ENCODE measurements at places on chromosomes 13 and 19.

- DNase-seq, result no peak
Observed at GRCh38 chr19:49514151-49514550, 1.7 kb downstream of the FCGRT start.

DNA sequence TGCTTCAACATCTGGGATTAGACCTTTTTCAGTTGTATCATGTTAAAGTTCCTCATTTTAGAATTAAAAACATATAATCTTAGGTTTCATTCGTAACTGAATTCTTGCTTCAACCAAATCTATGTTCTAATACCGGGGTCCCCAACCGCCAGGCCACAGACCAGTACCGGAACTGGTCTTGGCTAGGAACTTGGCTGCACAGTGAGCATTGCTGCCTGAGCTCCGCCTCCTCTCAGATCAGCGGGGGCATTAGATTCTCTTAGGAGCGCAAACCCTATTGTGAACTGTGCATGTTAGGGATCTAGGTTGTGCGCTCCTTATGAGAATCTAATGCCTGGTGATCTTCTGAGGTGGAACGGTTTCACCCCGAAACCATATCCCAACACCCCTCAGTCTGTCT lies 19.2 kb downstream of the ITM2B start:
- no peak for DNase-seq

DNA sequence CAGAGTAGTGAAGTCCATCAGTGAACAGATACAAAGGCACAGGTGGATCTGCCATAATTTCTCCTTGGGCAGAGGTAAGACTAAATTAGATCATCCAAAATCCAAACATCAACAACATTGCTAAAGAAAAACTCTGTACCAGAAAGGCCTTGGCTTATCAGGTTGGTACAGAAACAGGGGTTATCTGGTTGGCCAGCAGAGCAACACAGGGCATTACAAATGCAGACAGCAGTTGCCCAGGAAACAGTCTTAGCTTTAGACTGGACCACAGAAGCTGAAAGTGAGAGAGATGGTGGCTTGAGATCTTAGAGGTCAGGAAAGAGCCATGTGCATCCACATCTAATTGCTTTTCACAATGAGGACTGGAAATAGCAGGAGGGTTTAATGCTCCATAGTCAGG lies 26.6 kb upstream of the DGKH start:
- no peak for DNase-seq

- DNase-seq, result no peak
Observed at GRCh38 chr13:48644951-48645350, 8.8 kb upstream of the CYSLTR2 start.

DNA sequence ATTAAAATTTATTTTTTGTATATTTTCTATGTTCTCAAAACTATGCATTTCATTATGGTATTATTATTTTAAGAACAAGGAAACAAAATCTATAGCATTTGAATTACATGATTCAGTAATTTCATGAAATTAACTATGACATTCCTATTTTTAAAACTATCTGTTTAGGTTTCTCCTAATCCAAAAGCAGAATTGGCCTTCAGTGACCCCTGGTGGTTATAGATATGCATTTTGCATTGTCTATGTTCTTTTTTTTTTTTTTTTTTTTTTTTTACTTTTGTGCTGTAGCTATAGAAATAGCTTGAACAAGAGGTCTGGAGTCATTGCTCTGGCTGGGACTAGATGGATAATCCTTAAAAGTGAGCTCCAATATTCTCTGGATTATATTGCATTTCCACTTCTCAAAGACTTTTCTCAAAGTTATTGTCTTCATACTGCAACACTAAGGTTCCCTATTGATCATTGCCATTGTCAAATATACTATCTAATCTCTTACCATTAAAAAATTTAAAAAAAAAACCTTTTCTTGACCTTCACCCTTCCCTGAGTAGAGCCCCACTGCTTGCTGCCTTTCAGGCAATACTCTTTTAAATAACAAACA lies 15.9 kb upstream of the DNAJC3 start:
- DNase-seq, result peak; percentile 78

- no peak for DNase-seq
Observed at GRCh38 chr19:7971553-7972520, 28.4 kb upstream of the TIMM44 start.

DNA sequence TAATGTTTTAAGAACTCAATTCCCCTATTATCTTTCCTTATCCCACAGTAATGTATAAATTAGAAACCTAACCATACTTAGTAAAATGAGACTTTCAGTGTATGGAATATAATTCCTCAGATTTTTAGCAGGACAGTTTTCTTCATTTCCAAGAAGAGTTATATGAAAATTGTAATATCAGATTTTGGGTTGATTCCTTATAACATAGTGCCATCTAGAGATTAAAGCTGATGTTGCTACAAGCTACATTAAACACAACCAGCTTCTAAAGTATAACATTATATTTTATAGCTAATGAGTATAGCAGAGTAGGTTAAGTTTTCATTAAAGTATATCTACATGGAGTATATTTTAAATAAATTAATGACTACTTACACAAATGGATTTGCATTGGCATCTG lies 99.7 kb upstream of the MIR17HG start:
- DNase-seq, result peak; percentile 51

DNA sequence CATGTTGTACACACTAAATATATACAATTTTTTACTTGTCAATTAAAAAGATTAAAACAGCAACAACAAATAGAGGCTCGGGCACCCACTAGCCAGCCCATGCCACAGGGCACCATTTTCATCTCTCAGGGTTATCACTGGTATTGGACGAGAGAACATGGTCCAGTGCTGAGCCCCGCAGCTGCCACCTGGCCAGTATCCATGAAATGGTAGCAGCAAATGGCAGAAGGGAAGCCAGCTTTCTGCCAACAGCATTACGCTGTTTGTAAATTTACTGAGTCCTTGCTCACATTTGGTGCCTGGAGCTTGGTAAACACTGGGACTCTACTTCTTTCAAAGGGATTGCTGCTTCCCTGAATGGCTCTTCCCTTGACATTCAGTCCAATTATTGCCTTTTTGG lies 87.9 kb upstream of the WASF3 start:
- no peak for DNase-seq

DNA sequence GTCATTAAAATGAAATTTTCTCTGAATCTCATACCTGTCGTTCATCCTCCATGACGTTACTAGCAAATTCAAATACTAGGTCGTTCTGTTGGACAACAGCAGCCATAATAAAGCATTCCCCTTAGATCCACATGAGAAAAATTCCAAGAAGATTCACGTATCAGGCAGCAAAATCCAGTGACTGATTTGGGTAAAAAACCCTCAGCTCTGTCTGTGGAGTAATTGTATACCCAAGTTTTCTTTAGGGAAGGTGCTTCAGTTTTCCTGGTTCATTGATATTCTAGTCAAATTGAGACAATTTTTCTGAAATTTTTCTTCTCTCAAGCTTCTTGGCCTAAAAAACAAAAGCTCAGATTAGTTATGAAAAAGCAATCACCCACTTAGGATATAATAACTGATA lies 37.2 kb downstream of the ELF1 start:
- DNase-seq, result no peak

- DNase-seq, result no peak
Observed at GRCh38 chr13:25692099-25692498, 320.3 kb downstream of the ATP8A2 start.

GRCh38 chr13:27406178-27406939 lies 18.1 kb upstream of the GTF3A start:
- DNase-seq, result peak; percentile 73

- no peak for DNase-seq
Observed at GRCh38 chr13:34344816-34345215, 526.9 kb downstream of the RFC3 start.

DNA sequence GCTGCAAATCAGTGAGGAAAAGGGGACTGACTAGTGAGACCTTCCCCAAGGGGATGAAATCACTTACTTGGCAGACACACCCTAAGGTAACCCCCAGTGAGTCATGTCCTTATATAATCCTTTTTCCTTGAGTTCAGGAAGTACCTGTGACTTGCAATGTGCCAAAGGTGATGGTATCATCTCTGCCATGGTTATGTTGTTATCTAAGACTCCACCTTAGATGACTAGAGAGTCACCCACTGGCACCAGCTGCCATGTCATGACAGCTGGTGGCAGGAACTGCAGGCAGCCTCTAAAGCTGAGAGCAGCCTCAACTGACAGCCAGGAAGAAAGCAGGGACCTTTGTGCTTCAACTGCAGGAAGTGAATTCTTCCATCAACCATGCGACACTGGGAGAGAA lies 12.5 kb downstream of the PBX4 start:
- DNase-seq, result no peak

GRCh38 chr19:19405971-19406877 lies 749 bp downstream of the GATAD2A start:
- peak; percentile 47 for DNase-seq

DNA sequence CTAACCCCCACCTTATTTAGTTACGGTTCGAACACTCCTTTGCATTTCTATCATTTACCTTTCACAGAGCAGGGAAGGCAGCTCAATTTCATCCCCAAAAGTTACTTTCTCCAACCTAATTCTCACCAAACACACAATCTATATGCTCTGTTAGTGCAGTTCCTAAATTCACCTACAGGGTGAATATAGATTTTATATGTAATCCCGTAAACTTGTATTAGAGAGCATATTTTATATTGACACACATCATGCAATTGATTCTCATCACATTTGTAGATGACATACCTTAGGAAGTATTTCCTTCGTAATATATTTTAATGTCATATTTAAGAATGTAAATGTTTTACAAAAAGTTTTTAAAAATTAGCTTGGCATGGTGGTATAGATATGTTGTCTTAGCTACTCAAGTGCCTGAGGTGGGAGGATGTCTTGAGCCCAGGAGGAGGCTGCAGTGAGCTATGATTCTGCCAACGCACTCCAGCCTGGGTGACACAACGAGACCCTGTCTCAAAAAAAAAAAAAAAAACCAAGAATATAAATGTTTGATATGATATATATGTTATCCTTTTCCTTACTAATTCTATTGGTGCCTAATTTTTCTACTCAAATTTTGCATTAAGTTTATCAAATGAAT lies 57.3 kb upstream of the TNFRSF19 start:
- peak; percentile 15 for DNase-seq

DNA sequence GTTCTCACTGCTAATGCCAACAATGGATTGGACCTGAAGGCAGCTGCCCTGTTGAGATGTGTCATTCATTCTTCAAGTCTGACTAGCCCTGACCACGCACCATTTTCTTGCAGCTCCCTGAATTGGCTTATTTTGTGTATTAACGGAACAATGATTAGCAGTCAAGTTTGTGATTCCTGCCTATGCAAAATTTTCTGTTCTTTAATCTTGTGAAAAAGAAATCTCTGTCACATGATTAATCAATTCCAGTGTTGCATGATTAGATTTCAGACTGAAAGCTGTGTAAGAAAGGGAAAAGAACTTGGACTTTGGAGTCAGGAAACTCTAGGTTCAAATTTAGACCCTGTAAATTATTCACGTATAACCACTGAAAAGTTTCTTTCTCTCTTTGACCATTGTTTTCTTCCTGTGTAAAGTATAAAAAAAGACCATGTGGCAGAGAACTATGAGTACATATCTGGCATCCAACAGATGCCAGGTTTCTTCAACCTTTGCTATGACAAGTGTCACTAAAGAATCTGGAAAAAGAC lies 64.5 kb upstream of the SLC10A2 start:
- DNase-seq, result no peak

DNA sequence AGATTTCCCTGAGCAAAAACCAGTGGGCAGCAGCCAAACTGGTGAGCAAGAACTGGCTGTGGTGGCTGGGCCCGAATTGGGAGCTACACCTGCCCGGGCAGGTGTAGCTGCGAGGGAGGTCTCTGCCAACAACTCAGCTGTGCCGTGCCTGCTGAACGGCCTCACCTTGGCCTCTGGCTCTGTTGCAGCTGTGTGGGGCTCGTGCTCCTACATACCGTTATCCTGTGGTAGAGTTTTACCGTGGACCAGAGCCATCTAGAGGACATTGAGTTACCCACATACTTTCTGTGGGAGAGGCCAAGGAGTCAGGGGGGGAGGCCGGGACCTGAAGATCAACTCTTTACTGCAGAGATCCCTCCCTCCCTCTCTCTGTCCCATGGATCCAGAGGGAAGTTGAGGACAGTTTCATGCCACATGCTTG lies 113.2 kb downstream of the TM9SF2 start:
- peak; percentile 73 for DNase-seq

GRCh38 chr13:31945202-31945961 lies 86.2 kb upstream of the FRY start:
- no peak for DNase-seq

- no peak for DNase-seq
Observed at GRCh38 chr19:28987177-28987576, 225.8 kb downstream of the UQCRFS1 start.

DNA sequence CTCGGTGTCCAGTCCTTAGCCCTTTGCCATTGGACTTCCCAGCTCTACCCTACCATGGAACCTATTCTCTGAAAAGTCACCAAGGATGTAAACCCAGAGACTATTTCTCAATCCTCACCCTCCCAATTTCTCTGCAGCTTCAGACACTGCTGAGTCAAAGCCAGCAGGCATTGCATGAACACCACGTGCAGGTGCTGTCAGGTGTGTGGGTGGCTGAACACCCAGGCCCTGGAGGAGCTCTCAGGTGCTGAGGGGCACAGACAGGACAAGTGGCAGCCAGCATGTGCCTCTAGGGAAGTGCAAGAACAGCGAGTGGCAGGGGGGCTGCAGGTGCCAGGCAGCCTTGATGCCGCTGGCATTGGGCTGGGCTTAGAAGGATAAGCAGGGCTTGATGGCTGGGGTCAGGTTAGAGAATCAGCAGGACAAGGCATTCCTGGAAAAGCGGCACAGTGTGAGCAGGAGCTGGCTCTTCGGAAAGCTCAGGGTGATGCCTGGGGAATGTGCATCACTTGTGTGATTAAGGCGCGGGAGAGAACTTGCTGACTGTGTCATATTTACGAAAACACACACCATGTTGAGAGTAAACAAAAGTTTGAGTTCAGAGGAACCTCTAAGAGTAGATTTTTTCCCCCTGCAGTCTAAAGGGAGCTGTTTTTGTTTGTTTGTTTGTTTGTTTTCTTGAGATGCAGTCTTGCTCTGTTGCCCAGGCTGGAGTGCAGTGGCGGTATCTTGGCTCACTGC lies 83.8 kb downstream of the LNX2 start:
- no peak for DNase-seq

- DNase-seq, result peak; percentile 69
Observed at GRCh38 chr13:42272115-42272803, at the start of gene AKAP11. Gene AKAP11 (plus strand): TSS chr13:42272152. CDS start chr13:42286349, 14,197 bp downstream.

- peak; percentile 55 for DNase-seq
Observed at GRCh38 chr13:20702915-20703779, at the start of gene IL17D. Gene IL17D (plus strand): TSS chr13:20703699. CDS start chr13:20704002, 303 bp downstream.

DNA sequence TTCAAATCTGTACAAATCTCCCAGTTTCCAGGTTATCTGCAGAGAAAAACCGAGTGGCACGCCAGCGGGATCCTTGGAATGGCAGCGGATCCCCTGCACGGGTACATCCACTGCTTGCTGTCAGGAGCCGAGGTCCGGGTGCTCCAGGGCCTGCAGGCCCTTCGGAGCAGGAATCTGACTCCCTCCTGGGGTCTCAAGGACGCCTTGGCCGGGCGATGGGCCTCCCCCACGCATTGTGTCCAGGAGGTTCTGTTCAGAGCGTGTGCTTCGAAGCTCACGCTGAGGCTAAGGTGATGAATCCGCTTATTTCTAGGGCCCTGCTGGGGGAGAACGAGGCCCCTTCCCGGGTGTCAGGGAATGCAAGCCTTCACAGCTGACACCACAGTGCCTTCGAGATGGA lies 148.9 kb downstream of the SOX1 start:
- no peak for DNase-seq

GRCh38 chr19:42325896-42326771 lies 699 bp downstream of the MEGF8 start:
- peak; percentile 62 for DNase-seq

Data from NAMALWA (cell line).